Ureter (tissue), 1 donor: ENCODE measurements at places on chromosomes 5 and 9. TPM values are rescaled to one million over a fixed set of nuclear protein-coding genes. Genes with fewer than 3 reads are reported as not detected.

- DNase-seq: no peak
These were observed 76.6 kb downstream of the GOLM1 start for GRCh38 chr9:86022687-86023266.

DNA sequence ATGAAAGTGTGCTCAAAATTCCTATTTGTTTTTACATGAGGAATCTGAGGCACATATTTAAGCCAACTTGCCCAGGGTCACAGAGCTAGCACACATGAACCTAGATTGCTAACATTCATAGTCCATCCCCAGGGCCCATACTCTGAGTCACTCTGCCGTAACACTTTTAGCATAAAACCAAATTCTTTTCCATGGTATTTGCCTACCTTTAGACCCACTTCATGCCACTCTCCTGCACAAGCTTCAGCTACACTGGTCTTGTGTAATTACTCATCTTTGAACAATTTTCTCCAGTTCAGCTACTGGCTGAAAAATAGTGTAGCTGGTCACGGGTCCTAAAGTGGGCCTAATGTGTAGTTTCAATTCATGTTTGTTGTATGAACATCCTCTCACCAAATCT, 200.7 kb downstream of the SLC12A2 start:
- DNase-seq: no peak

GRCh38 chr9:134525841-134526583, 115.6 kb upstream of the COL5A1 start:
- DNase-seq: peak; percentile 56

DNA sequence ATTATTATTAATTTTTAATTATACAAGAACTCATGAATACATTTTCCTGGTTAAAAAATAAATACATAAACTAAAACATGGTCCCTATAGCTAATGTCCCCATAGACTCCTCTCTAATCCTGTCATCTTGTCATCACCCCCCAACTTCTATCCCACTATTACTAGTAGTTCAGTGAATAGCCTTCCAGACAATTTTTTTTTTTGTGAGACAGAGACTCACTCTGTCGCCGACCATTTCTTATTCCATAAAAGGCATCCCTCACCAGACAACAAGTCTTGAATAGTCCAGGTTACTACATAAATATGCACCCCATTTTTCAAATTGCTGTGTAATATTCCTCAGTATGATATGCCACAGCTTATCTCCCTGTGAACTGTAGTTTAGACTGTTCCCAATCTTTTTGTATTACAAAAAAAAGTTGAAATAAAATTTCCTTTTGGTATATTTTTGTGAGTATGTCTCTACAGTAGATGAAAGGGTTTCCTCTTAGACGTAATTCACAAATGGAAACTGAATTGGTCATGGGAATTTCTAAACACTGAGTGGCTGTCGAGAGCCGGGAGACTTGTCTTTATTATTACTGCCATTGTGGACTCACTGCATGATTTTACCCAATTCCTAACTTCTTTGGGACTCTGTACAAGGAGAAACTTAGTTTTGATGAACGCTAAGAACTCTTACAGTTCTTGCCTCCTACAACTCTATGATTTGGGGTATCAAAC, 6.4 kb upstream of the ABLIM3 start:
- no peak for DNase-seq

DNA sequence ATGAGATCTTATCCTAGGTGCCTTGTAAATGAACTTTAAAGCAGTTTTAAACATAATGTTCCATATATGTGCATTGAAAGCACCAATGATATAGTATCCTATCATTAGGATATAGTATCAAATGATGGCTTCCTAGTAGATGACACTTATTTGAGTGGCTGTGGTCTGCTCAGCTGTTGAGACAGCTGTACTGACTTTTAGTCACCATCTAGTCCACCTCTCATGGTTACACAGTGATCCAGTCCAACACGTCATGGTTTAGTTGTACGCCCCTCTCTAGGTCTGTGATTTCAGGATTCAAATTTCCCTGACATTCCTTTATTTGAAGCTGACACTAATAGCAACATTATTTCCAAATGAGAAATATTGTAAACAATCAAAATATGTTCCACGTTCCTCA, 127.3 kb upstream of the TUT7 start:
- no peak for DNase-seq

GRCh38 chr5:109852371-109853155, 162.8 kb downstream of the MAN2A1 start:
- DNase-seq: no peak

DNA sequence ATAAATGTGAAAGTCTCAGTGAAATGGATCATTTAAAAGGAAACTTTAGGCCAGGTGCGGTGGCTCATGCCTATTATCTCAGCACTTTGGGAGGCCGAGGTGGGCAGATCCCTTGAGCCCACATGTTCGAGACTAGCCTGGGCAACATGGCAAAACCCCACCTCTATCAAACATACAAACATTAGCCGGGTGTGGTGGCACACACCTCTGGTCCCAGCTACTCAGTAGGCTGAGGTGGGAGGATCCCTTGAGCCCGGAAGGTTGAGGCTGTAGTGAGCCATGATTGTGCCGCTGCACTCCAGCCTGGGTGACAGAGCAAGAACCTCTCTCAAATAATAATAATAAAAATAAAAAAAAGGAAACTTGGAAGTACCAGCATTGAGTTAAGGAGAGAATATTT, 176.1 kb downstream of the HSPA4 start:
- DNase-seq: no peak

- peak; percentile 29 for DNase-seq
These were observed 66.1 kb downstream of the AK8 start for GRCh38 chr9:132811985-132812384.

The PCDHB8 gene
- total RNA-seq: 1.7 TPM

The PHYHD1 gene
- total RNA-seq: 26.6 TPM

The ANKRD34B gene
- not detected for total RNA-seq
